ENCODE measurements at places on chromosomes 16 and 17.

GRCh38 chr17:32504166-32504990 is 17.6 kb downstream of the CDK5R1 start:
- no peaks in the 10 kb centered on the region for H3K36me3 ChIP-seq
- H3K4me1 ChIP-seq: no peaks in the 10 kb centered on the region
- DNase-seq: no peak
- H3K4me3 ChIP-seq: no peak overlapping the region
- peak overlapping the region; percentile 48 for H3K27ac ChIP-seq
- no peaks in the 10 kb centered on the region for H3K27me3 ChIP-seq

DNA sequence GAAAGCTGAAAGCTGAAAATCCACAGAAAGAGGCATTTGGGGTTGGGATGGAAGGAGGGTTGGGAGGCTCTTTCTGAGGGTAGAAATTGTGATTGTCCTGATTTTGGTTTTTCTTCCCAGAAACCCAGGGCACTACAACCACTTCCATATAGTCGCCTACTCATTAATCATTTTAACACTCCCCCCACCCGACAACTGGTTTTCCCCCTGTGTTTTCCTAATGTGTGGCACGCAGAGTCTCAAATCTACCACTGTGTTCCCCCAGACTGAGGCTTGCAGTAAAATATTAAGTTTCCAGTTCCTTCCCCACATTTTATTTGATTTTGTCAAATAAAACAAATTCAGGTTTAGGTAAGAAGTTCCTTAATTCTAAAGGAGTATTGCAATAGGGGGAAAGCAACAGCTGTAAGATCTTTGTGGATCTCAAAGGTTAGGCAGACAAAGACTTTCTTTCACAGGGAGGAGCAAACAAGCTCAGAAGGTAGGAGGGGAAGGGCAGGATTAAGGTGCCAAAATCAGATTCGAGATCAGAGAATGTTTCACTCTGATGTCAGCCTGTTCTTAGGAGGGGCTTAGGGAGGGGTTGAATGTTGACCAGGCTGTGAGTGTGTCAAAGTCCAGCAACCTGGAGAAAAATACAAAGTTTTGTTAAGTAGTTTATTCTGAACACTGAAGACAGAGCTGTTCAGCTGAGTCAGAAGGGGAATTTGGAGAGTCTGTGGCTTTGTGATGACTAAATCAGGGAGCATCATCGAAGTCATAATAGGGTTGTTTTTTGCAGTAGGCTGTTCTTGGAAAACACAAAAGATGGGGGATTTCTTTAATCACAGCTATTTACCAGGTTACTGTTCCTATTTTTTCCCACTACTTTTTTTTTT is 3.6 kb downstream of the ZNF267 start:
- peaks cover 5% of the 10 kb centered on the region for H3K4me1 ChIP-seq
- H3K36me3 ChIP-seq: no peaks in the 10 kb centered on the region
- no peak overlapping the region for H3K4me3 ChIP-seq
- DNase-seq: no peak
- peak overlapping the region; percentile 89 for H3K27ac ChIP-seq
- H3K27me3 ChIP-seq: no peaks in the 10 kb centered on the region

- no peaks in the 10 kb centered on the region for H3K27me3 ChIP-seq
- H3K4me1 ChIP-seq: peaks cover 21% of the 10 kb centered on the region
- DNase-seq: no peak
- H3K4me3 ChIP-seq: peak overlapping the region; percentile 89
- H3K27ac ChIP-seq: peak overlapping the region; percentile 95
- H3K36me3 ChIP-seq: no peaks in the 10 kb centered on the region
Observed at GRCh38 chr16:66933776-66934137, 445 bp downstream of the CIAO2B start.

DNA sequence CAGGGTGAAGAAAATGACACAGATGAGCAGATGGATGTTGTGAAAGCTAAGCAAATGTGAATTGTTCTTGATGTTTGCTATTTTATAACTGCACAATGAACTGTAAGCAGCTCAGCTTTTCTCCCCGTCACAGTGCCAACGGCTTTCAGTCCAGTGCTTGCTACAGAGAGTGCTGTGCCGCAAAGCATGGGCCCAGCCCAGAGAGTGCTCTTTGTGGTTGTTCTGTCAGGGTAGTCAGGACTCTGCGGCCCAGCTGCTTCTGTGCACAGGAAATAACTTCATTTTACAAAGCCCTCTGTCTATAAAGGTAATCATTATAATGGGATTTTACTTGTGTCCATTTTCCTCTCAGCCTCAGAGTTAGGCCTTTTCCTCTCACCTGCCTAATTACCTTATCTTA is 39.1 kb downstream of the CDRT15 start:
- no peak overlapping the region for H3K27ac ChIP-seq
- no peak for DNase-seq
- H3K36me3 ChIP-seq: no peaks in the 10 kb centered on the region
- no peaks in the 10 kb centered on the region for H3K27me3 ChIP-seq

- no peak overlapping the region for H3K27ac ChIP-seq
- H3K4me1 ChIP-seq: no peaks in the 10 kb centered on the region
- no peaks in the 10 kb centered on the region for H3K36me3 ChIP-seq
- no peaks in the 10 kb centered on the region for H3K27me3 ChIP-seq
Observed at GRCh38 chr17:29124925-29125273, 55.3 kb downstream of the MYO18A start.

DNA sequence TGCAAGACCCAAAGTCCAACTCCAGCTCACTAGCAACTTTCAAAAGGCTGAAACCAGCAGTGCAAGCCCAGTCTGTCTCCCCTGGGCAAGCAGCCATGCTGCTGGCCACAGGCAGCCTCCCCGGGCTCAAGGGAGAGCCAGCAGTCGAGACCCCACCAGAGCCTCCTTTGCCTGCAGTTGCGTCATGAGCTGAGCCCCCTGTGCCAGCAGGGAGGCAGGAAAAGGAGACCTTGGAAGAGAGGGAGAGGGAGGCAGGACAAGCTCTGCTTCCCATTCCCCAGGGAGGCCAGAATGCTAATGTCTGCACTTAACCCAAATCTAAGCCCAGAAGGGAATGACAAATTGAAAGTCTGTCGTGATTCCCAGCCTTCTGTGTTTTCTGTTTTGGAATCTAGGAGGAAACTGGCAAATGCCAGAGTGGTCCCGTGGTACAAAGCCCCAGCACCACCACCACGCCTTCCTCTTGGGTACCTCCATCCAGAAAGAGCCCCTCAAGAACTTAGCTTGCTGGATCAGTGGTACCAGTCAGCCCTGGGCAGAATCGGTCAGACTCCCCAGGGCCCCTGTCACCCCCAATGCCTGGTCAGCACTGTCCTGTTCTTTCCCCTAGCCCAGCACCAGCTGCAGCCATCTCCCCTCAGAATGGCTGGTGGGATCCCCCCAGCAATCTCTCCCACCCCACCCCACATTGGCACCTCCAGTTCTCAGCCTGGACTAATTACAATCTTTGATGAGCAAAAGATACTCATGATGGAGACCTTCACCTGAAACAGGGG is 99.3 kb upstream of the TNRC6C start:
- DNase-seq: no peak
- no peak overlapping the region for H3K27ac ChIP-seq
- H3K4me3 ChIP-seq: no peak overlapping the region
- no peaks in the 10 kb centered on the region for H3K27me3 ChIP-seq
- no peaks in the 10 kb centered on the region for H3K36me3 ChIP-seq

GRCh38 chr16:17299790-17300189 is 171.0 kb downstream of the XYLT1 start:
- H3K4me1 ChIP-seq: no peaks in the 10 kb centered on the region
- DNase-seq: no peak
- no peak overlapping the region for H3K27ac ChIP-seq

DNA sequence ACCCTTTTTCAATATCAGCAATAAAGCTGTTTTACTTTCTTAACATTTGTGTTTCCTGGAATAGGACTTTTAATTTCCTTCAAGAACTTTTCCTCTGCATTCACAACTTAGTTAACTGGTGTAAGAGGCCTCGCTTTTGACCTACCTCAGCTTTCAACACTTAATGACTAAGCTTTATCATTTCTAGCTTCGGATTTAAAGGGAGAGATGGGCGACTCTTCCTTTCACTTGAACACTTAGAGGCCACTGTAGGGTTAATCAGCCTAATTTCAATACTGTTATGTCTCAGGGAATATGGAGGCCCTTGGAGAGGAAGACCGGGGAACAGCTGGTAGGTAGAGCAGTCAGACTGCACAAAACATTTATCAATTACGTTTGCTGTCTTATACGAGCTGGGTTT is 4.7 kb downstream of the SYNRG start:
- no peak for DNase-seq
- no peak overlapping the region for H3K27ac ChIP-seq
- H3K4me1 ChIP-seq: no peaks in the 10 kb centered on the region
- no peaks in the 10 kb centered on the region for H3K36me3 ChIP-seq
- no peaks in the 10 kb centered on the region for H3K27me3 ChIP-seq

DNA sequence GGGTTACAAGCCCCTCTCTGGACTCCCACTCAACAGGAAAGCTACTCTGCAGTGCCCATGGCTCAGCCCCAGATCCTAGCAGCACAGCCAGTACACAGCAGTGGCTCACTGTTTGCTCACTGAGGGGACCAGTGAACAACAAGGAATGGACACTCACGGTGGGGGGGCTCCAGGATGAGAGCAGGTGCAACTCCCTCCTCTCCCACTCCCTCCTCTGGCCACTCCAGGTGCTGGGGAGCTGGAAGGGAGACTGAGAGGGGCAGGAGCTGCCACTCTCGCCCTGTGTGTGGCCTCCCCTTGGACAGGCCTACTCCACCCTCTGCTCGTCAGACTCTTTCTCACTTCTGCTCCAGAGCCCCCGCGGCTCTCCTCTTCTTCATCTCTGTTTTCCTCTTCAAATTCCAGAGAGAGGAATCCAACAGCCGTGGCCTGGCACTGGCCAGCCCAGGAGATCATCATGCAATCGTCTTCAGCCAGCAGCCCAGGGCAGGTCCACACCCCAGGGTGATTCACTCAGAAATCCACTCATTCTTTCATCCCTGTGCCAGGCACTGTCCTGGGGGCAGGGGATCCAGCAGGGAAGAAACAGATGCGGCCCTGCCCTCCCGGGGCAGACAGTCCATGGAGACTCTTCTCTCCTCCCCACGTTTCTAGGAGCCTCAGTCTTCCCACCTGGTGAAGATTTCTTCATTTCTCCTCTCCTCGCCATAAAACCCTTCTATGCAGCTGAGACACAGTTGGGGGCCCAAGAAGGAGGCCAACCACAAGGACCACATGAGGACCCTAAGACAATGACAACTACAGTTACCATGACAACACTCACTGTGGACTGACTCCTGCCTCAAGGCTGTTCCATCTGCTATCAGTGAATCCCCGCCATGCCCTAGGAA is 30.7 kb downstream of the CFAP20 start:
- no peaks in the 10 kb centered on the region for H3K4me1 ChIP-seq
- H3K36me3 ChIP-seq: no peaks in the 10 kb centered on the region
- no peak for DNase-seq
- H3K27me3 ChIP-seq: no peaks in the 10 kb centered on the region
- H3K27ac ChIP-seq: no peak overlapping the region
- H3K4me3 ChIP-seq: no peak overlapping the region

- no peaks in the 10 kb centered on the region for H3K27me3 ChIP-seq
- H3K4me1 ChIP-seq: no peaks in the 10 kb centered on the region
- no peaks in the 10 kb centered on the region for H3K36me3 ChIP-seq
- DNase-seq: no peak
- peak within 1 kb of the TSS; percentile 79 for H3K4me3 ChIP-seq
Observed at GRCh38 chr17:58691701-58692238, at the start of gene TEX14. TSS of gene TEX14 (minus strand) at chr17:58692045. CDS start at chr17:58652001, 40,044 bp downstream.

DNA sequence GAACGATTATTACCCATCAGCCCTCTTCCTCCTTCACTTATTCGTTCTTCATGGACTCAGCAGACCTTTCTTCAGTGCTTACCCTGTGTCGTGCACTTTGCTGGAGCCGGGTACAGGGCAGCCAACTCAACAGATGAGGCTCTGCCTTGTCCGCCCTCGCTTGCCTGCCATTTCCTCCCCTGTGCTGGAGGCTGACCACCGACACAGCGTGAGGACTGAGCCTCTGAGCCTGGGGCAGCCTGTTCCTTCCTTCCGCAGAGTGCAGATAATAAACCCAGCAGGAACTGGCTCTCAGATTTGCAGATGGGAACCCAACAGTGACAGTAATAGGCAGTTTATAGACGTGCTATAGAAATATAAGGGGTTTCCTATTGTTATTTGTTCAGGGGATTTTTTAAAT is 7.0 kb upstream of the SLC39A11 start:
- H3K4me1 ChIP-seq: no peaks in the 10 kb centered on the region
- H3K27me3 ChIP-seq: no peaks in the 10 kb centered on the region
- DNase-seq: no peak
- no peak overlapping the region for H3K4me3 ChIP-seq

- H3K27me3 ChIP-seq: no peaks in the 10 kb centered on the region
- H3K36me3 ChIP-seq: no peaks in the 10 kb centered on the region
- peak; percentile 56 for DNase-seq
Observed at GRCh38 chr17:44220213-44221083, 973 bp upstream of the UBTF start.

GRCh38 chr17:8223356-8224126 is 13.2 kb upstream of the AURKB start:
- DNase-seq: peak; percentile 72
- H3K27ac ChIP-seq: peak overlapping the region; percentile 98
- H3K36me3 ChIP-seq: no peaks in the 10 kb centered on the region
- no peaks in the 10 kb centered on the region for H3K4me1 ChIP-seq
- no peaks in the 10 kb centered on the region for H3K27me3 ChIP-seq
- H3K4me3 ChIP-seq: peak overlapping the region; percentile 91

DNA sequence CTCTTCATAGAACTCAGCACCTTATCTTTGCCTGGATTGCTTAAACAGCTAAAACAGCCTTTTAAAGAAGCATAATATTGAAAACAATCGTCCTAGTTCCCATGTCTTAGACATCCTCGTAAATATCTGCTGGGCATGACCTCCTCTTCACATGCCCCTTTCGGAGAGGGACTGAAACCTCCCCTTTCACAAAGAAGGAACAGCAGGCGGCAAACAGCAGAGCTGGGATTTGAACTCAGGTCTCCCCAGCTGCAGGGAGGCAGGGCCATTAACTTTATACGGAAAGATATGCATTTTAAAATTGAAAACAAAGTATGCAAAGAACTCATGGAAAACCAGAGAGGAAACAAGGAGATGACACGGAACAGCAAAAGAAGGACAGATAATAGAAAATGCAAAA is 249.9 kb downstream of the FOXL1 start:
- no peaks in the 10 kb centered on the region for H3K27me3 ChIP-seq
- H3K4me1 ChIP-seq: no peaks in the 10 kb centered on the region
- no peak overlapping the region for H3K4me3 ChIP-seq
- no peak overlapping the region for H3K27ac ChIP-seq
- DNase-seq: no peak
- H3K36me3 ChIP-seq: no peaks in the 10 kb centered on the region

GRCh38 chr16:51151961-51152663 is 1.0 kb upstream of the SALL1 start:
- no peaks in the 10 kb centered on the region for H3K4me1 ChIP-seq
- DNase-seq: no peak
- H3K36me3 ChIP-seq: no peaks in the 10 kb centered on the region
